ENCODE measurements at places on chromosomes 11 and 22. TPM values are rescaled to one million over a fixed set of nuclear protein-coding genes. Genes with fewer than 3 reads are reported as not detected.

DNA sequence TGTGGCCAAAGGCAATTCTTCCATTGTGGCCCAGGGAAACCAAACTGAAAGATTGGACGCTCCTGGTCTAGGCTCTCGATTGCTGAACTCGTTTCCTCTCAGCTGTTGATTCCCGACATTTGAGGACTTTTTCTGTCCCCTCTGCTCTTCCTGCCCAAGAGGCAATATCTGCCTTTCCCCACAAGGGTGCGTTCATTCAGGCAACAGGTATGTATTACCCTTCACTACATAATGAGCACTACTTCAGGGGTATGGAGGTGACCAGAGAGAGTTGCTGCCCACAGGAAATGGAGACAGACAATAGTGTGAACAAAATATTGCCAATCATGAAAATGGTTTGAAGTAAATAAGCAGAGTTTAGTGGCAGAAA lies 8.2 kb downstream of the PTH start:
- H3K27ac ChIP-seq, result no peak overlapping the region
- peak overlapping the region; percentile 63 for H3K4me3 ChIP-seq
- H3K4me1 ChIP-seq, result no peaks in the 10 kb centered on the region
- DNase-seq, result peak; percentile 65
- H3K36me3 ChIP-seq, result no peaks in the 10 kb centered on the region
- peaks cover 12% of the 10 kb centered on the region for H3K27me3 ChIP-seq

GRCh38 chr11:65468874-65469333 lies 29.9 kb upstream of the MALAT1 start:
- H3K4me1 ChIP-seq, result peaks cover 28% of the 10 kb centered on the region
- H3K27me3 ChIP-seq, result no peaks in the 10 kb centered on the region
- H3K4me3 ChIP-seq, result no peak overlapping the region
- no peaks in the 10 kb centered on the region for H3K36me3 ChIP-seq

GRCh38 chr11:68840661-68841653 lies 759 bp downstream of the CPT1A start:
- peaks cover 1% of the 10 kb centered on the region for H3K36me3 ChIP-seq
- peak; percentile 77 for DNase-seq
- H3K4me1 ChIP-seq, result peaks cover 39% of the 10 kb centered on the region
- H3K27me3 ChIP-seq, result peaks cover 8% of the 10 kb centered on the region
- peak overlapping the region; percentile 81 for H3K4me3 ChIP-seq
- H3K27ac ChIP-seq, result peak overlapping the region; percentile 89

The FZD4 gene
- total RNA-seq, result 0.02 TPM

The C22orf15 gene
- 0.16 TPM for total RNA-seq

- no peaks in the 10 kb centered on the region for H3K4me1 ChIP-seq
- H3K36me3 ChIP-seq, result no peaks in the 10 kb centered on the region
- no peak for DNase-seq
Measured at GRCh38 chr11:60394666-60395380, 1.4 kb upstream of the MS4A14 start.

GRCh38 chr22:37545703-37546436 lies 14.4 kb upstream of the CDC42EP1 start:
- no peak overlapping the region for H3K27ac ChIP-seq
- peaks cover 10% of the 10 kb centered on the region for H3K27me3 ChIP-seq
- H3K4me1 ChIP-seq, result peaks cover 21% of the 10 kb centered on the region
- DNase-seq, result no peak
- H3K36me3 ChIP-seq, result no peaks in the 10 kb centered on the region

DNA sequence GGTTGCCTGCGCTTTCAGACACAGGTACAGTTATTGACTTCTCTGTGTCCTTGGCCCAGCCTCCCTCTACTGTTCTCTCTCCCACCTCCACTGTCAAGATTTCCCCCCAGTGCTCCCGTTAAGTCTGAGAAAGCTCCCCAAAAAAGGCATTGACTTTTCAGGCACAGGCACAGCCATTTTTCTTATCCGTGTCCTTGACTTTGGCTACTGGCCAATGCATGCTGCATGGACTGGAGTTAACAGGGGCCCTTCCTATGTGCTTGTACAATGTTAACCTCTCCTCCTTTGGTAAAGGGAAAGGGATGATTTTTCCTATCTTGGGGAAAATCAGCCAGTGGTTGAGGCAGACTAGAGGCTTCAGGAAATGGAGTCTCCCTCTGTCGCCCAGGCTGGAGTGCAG lies 4.3 kb downstream of the APOL5 start:
- no peaks in the 10 kb centered on the region for H3K36me3 ChIP-seq
- DNase-seq, result no peak
- no peaks in the 10 kb centered on the region for H3K27me3 ChIP-seq
- H3K27ac ChIP-seq, result no peak overlapping the region
- no peak overlapping the region for H3K4me3 ChIP-seq
- no peaks in the 10 kb centered on the region for H3K4me1 ChIP-seq

GRCh38 chr22:50731811-50732624 lies 6.0 kb upstream of the ACR start:
- no peak overlapping the region for H3K4me3 ChIP-seq
- H3K36me3 ChIP-seq, result no peaks in the 10 kb centered on the region
- no peaks in the 10 kb centered on the region for H3K4me1 ChIP-seq
- no peak overlapping the region for H3K27ac ChIP-seq

The PRR5L gene
- 52.3 TPM for total RNA-seq

GRCh38 chr22:45226503-45227186 lies 14.0 kb downstream of the KIAA0930 start:
- H3K27ac ChIP-seq, result no peak overlapping the region
- no peaks in the 10 kb centered on the region for H3K36me3 ChIP-seq
- DNase-seq, result no peak
- H3K4me1 ChIP-seq, result peaks cover 9% of the 10 kb centered on the region
- H3K27me3 ChIP-seq, result no peaks in the 10 kb centered on the region

DNA sequence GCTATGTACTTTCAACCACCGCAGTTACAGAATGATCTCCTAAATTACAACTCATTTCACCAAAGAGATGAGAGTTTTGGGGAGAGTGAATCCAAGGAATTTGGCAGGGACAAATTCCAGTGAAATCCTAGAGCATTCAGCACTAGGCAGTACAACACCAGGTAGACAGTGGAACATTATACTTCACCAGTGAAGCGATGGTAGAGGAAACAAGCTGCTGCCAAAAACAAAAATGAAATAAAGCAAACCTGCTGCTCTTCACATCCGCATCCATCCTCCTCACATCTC lies 16.9 kb downstream of the SMCO4 start:
- H3K4me3 ChIP-seq, result no peak overlapping the region
- no peak for DNase-seq
- peaks cover 85% of the 10 kb centered on the region for H3K4me1 ChIP-seq
- no peaks in the 10 kb centered on the region for H3K27me3 ChIP-seq
- H3K36me3 ChIP-seq, result peaks cover 9% of the 10 kb centered on the region

DNA sequence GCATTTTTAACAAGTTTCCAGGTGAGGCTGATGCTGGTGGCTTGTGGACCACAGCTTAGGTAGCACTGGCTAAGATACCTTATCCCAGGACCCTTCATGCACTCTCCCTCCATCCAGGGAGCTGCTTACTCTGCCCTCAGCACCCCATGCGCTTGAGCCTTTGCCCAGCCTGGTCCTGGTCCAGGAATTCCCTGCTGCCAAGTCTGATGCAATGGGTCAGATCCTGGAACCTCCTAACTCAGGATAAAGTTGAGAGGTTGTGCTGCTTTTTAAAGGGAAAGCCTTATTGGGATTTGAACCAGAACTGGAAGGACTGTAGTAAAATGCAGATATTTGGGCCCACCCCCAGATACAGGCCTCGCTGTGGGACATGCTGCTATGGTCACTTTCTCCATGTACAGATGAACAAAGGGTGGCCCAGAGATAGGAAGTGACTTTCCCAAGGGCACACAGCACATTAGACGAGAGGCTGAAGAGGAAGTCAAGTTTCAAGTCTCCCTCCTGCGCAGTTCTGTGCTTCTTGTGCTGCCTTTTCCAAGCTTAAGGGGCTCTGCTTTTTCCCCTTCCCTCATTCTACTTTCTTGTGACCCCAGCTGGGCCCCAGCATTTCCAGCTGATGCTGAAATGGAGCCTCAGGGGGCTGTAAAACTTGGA lies 824 bp upstream of the LGALS12 start:
- DNase-seq, result no peak
- H3K4me1 ChIP-seq, result peaks cover 9% of the 10 kb centered on the region
- no peak overlapping the region for H3K4me3 ChIP-seq
- no peak overlapping the region for H3K27ac ChIP-seq

The C11orf91 gene
- total RNA-seq, result not detected

DNA sequence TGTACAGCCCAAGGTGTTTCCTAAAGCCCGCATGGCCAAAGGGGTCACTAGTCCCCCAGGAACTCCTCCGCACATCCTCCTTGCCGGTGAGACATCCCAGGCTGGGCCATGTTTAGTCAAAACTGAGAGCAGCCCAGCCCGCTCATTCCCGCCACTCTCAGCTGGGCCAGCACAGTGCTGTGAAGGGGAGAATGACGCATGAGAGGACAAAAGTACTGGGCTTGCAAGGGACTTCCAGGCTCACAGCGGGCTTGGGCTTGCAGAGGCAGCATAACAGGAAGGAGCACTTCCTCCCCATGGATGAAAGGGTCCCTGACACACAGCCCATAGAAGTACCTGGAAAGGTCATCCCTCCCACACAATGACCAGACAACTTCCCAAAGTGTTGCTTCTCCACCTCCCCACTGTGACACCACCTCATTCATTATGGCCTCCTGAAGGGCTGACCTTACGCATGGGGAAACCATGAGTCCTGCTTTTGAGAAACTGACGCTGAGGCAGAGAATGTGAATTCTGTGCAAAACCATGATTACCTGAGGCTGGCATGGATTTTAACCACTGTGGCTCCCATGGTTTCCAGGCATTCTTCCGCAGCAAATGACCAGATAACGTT lies 19.1 kb downstream of the ETS1 start:
- H3K27ac ChIP-seq, result no peak overlapping the region
- H3K4me1 ChIP-seq, result peaks cover 13% of the 10 kb centered on the region
- no peak for DNase-seq

GRCh38 chr22:17921871-17922821 lies 102.2 kb downstream of the MICAL3 start:
- no peaks in the 10 kb centered on the region for H3K27me3 ChIP-seq
- no peak for DNase-seq
- no peaks in the 10 kb centered on the region for H3K36me3 ChIP-seq
- no peak overlapping the region for H3K27ac ChIP-seq

GRCh38 chr22:23385678-23386631 lies 194.1 kb downstream of the IGLL1 start:
- no peak overlapping the region for H3K4me3 ChIP-seq
- H3K27ac ChIP-seq, result no peak overlapping the region
- H3K36me3 ChIP-seq, result no peaks in the 10 kb centered on the region
- H3K4me1 ChIP-seq, result no peaks in the 10 kb centered on the region
- peak; percentile 94 for DNase-seq

GRCh38 chr11:108871867-108872266 lies 207.0 kb downstream of the DDX10 start:
- DNase-seq, result no peak
- peaks cover 3% of the 10 kb centered on the region for H3K36me3 ChIP-seq
- no peak overlapping the region for H3K4me3 ChIP-seq
- H3K27me3 ChIP-seq, result no peaks in the 10 kb centered on the region
- H3K27ac ChIP-seq, result no peak overlapping the region

DNA sequence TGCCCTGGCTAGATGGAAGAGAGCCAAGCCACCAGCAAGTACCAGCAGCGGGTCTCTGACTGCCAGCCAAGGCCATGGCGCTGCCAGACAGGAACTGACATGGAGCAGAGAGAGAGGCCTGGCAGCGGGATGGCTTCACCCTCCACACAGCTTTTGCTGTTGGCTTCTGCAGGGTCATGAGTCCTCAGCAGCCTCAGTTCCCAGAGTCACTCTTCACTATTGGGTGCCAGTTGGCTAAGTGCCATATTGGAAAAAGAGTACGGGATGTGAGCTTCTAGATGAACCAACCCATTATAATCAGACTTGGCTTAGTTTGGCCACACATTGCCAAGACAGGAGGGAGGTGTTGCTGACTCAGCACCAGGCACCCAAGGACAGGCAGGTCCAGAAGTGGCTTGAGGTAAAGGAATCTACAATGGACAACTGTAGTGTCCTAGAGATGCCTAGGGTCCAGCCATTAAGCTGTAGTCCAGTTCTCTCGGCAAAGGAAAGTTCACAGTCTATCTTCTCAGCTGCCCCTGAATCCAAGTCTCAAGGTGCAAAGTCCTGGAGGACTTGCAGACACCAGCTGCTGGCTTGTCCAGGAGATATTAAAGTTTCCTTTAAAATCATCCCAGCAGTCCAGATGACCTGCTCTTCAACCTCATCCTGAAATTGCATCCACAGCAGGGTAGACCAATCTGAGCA lies 40.7 kb upstream of the POU2AF1 start:
- peaks cover 46% of the 10 kb centered on the region for H3K4me1 ChIP-seq
- no peak for DNase-seq
- H3K27ac ChIP-seq, result no peak overlapping the region
- H3K36me3 ChIP-seq, result peaks cover 3% of the 10 kb centered on the region
- H3K4me3 ChIP-seq, result no peak overlapping the region

DNA sequence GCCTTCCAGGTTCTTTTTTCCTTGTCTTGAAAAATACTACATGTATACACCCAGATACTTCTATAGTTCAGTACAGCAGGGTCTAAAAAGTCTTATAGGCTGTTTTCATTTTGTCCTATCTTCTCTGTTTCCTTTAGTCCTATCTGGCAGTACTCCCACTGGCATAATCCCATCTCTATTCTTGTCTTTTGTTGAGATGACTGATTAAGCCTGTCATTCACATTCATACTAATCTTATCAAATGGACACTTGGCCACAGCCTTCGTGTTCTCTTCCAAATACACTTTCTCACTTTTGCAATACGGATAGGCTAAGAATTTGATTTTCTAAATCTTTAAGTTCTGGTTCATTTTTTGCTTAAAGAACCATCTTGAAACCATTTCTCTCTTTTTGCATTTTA lies 42.8 kb downstream of the OR5AK2 start:
- DNase-seq, result no peak
- H3K4me1 ChIP-seq, result no peaks in the 10 kb centered on the region
- no peaks in the 10 kb centered on the region for H3K27me3 ChIP-seq
- H3K27ac ChIP-seq, result no peak overlapping the region
- no peak overlapping the region for H3K4me3 ChIP-seq
- no peaks in the 10 kb centered on the region for H3K36me3 ChIP-seq

The OR51E1 gene
- total RNA-seq, result not detected

GRCh38 chr22:17916226-17916889 lies 108.0 kb downstream of the MICAL3 start:
- peaks cover 8% of the 10 kb centered on the region for H3K4me1 ChIP-seq
- no peak overlapping the region for H3K27ac ChIP-seq
- no peaks in the 10 kb centered on the region for H3K27me3 ChIP-seq
- H3K36me3 ChIP-seq, result no peaks in the 10 kb centered on the region

The SLC25A45 gene
- total RNA-seq, result 16.8 TPM

The ZMAT5 gene
- 24.9 TPM for total RNA-seq

The MCHR1 gene
- total RNA-seq, result not detected
